ENCODE measurements at places on chromosomes 3 and 15.

DNA sequence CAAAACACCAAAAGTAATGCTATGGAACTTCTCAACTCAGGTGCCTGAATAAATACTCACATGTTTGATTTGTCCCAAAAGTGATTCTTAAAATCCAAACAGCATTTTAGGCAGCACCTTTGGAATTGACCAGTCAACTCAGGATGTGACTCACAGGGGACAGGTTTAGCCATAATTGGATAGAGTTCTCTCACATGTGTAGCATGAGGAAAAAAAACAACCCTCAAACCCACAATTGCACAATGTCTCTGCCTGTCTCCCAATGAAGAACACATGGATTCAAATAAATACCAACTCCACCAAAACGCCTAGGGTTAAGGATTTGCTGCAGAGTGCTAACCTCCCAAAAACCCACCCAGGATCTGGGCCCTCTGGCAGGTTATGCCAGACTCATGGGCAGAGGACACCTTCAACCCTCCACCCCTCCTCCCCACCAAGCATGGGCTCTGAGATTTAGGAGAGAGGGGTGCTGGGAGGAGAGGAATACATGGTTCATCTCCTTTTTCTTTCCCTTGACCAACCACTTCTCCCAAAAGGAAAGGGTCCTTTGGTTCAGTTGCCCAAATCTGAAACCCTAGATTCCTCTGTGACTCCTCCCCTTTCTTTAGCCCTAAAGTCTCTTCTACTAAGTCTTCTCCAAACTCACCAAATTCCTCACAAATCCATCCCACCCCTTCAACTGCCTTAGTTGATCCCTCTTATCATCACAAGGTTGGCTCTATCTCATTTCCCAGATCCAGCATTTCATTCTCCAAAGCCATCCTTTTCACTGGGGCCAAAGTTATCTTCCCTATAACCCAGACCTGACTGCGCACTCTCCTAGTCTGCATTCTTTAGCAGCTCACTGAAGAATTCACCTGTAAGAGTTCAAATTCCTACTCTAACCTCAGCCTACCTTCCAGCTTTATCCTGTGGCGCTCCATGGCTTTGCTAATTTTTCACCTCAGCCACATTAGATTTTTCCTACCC lies 7.7 kb downstream of the RYK start:
- DNase-seq = no peak

GRCh38 chr15:54990793-54991192 lies 205.9 kb downstream of the RSL24D1 start:
- DNase-seq = no peak

DNA sequence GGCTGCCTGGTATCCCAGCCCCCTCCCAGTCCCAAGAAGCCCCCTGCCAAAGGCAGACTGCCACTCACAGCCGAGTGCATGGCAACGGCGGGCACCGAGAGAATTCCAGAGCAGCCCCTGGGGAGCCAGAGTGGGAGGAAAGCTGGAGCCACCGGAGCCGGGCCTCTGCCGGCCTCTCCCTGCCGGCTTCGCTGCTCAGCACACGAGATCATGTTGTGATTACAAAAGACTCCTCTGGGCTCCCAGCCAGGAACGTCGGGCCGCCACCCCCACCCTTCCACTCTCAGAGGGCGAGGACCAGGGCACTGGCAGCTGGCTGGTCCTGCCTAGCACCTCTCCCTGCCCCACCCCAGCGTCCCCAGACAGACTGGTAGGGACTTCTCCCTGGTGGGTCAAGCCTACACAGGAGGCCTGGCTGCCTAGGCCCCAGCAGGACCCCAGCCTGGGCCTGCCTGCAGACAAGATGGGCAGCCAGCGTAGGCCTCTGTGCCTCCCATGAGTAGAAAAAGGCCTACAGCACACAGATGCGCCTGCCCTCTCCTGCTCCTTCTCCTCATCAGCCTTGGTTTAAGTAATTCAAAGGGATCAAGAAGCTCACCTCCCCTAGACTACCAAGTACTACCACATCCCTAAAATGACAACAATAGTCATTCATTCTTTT lies at the start of gene CCDC9B:
Gene CCDC9B (minus strand): TSS at position 200 of the 661 bp plus-strand sequence. CDS start 120 bp downstream, at position 80.
- DNase-seq = no peak

GRCh38 chr3:11995120-11995519 lies 9.1 kb upstream of the SYN2 start:
- no peak for DNase-seq

- no peak for DNase-seq
These were observed 29.8 kb upstream of the APOD start for GRCh38 chr3:195613468-195614069.

- no peak for DNase-seq
These were observed 198.7 kb upstream of the CHRNA7 start for GRCh38 chr15:31831596-31831995.

- no peak for DNase-seq
These were observed 155.9 kb downstream of the P3H2 start for GRCh38 chr3:189964623-189965332.

DNA sequence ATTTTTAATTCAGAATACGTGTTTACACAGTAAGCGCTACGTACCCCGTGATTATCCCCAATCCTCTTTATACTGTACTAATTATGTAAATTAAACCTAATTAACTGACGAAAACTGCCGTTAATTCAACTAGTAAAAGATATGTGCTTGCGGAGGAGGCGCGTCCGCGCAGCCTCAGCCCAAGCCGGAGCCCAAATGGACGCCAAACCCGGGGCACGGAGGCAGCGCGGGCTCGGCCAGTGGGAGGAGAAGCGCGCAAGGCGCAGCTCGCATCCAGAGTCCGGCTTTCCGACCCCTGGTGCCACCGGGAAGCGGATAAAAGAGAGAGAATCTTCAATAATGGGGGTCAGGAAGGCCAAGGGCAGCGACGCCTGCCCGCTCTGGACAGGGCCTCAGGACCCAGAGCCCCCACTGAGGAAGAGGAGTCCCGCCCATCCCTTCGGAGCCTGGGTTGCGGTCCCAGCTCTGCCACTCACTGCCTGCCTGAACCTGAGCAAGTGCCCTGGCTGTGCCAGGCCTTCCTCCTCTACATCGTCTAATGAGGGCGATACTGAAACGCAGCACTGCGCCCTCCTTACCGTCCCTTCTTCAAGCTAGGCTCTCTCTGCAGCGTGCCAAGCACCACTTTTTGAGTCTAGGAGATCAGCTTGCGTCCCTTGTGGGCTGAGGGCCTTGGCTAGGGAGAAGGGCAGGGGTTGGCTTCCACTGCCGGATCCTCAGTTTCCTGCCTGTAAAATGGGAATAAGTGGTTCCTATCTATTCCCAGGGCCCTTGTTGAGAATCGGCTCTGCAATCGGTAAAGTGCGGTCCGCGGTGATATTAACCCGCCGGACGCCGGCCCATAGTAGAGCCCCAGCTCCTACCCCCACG lies 5.0 kb upstream of the SKOR1 start:
- no peak for DNase-seq

GRCh38 chr3:191216510-191216909 lies 17.5 kb downstream of the OSTN start:
- no peak for DNase-seq

DNA sequence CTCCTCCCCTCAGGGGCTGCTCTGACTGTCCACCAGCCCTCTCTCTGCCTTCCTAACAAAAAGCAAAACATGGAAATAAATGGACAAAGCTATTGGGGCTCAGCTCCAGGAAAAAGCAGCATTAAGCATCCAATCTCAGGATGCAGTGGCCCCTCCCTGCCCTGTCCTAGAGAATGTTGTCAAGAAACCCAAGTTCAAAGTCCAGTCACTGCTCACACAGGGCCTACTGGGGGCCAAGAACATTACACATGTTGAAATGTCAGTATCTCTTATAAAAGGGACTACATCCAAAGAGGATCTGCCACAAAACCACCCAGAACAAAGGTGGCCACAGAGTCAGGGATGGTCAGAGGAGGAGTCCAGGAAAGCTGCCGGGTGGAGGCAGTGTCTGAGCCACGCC lies 7.6 kb upstream of the GRIP2 start:
- DNase-seq = no peak

GRCh38 chr15:70153921-70154717 lies 56.4 kb upstream of the TLE3 start:
- no peak for DNase-seq

- DNase-seq = no peak
These were observed 37.8 kb downstream of the DLG1 start for GRCh38 chr3:197260491-197261163.

DNA sequence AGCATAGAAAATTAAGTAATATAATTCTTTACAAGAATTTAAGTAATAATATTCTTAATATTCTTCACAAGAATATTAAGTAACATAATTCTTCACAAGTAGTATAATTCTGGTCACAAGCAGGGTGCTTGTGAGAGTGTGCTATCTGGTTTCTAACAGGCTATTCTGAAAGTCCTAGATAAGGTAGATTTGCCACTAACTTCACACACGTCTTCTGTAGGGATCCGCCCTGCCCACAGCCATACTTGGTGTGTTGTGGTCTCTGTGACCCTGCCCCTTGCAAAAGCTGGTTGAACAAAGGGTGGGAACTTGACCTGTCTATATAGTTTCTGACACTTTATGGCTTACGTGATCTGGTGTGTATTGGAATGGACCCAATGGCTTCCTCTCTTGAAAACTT lies 253.4 kb upstream of the MDFIC2 start:
- DNase-seq = no peak

- DNase-seq = no peak
These were observed 43.2 kb upstream of the KLHL25 start for GRCh38 chr15:85837881-85838280.

DNA sequence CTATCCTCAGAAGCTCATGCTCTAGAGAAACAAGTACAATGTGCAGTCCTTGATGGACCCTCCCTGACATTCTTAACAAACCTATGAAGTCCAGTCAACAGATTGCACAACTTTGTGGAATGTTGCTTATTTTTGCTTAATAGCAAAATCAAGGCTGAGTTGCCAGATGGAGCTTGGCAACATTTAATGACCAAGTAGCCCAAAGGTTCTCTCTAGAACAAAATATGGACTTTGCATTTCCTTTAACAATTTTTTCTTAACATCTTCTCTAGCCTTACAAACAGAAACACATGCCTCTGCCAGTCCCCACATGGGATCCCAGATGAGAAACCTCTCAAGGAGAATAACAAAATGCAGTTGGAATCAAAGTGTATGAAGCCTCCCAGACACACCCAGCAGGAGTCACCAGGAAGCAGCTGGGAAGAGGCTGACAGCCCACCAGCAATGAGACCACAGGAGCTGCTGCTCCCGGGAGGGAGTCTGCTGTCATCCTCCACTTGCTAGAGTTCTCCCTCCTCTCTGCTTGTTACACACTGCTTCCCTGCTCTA lies 422.5 kb upstream of the CDIN1 start:
- DNase-seq = no peak

DNA sequence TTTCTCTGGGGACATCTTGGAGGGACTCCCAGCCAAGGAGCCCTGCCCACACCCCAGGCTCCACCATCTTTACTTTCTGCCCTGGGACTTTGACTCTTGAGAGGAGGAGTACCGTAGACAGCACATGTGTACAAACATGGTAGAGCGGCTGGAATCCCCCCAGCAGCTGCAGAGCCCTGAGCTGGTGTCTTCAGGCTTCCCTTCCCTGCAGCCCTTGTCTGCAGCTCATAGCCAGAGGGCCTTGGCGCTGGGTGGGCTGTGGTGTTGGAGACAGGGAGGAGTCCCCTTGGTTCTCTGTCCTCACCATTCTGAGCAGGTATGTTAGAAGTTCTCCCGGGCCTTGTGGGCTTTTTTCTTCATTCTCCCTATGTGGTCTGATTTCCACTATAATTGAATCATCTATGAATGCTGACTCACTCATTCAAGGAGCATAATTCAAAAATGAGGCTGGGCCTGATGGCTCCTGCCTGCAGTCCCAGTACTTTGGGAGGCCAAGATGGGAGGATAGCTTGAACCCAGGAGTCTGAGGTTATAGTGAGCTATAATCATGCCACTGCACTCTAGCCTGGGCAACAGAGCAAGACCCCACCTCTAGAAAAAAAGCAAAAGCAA lies 97.8 kb upstream of the MEF2A start:
- DNase-seq = no peak

DNA sequence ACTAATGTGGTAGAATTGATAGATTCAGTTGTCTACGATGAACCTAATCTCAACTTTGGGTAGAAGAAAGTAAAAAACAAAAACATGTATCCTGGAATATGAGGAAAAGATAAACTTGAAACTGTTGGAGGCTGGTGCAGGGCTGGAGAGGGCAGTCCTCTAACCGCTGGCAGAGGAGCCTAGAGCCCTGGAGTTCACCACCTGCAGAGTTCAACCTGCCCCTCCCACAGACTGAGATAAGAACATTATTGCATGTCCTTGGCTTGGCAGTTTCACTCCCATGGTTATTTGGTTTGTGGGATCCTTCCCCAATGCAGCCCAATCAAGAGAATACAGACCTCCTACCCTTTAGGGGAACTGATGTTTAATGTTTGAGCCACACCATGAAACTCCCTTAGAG lies 53.2 kb upstream of the GATM start:
- DNase-seq = no peak

- DNase-seq = no peak
These were observed 612.0 kb downstream of the CADM2 start for GRCh38 chr3:85570819-85571218.

- DNase-seq = no peak
These were observed 63.0 kb upstream of the SIAH2 start for GRCh38 chr3:150825916-150826377.

DNA sequence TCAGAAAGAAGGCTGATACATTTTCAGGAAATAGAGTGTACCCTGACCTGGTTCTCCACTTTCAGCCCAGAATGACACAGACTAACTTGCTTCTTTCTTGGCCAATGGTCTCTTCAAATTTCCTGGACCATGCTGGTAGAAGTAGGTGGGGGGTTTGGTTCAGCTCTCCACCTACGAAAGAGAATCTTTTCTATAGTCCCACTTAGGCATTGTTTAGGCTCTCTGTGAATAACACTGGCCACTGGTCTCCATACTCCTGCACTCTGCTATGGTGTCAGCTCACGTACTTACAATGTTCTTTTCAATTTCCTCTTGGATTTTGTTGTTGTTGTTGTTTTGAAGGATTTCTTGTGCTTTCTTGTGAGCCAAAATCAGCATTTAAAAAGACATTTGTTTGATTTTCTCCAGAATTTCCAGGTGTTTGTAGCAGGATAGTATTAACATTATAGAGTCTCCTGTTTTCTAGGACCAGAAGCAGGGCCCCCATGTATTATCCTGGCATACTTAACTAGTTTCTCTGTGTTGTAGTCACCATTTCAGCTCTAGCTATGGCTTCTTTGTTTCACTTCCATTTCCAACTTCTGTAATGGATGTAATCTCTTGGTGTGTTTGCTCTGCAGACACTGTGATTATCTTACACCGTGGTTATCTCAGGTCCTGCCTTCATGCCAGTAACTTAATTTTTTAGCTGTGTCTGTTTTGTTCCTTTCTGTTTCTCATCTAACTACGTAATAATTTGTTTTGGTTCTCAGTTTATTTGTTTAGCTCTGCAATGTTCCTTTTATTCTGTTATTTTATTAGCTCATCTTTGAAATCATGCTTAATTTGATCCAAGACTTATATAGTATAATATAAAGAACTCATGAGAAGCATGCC lies 61.4 kb downstream of the CHRNA7 start:
- DNase-seq = no peak

Measured in T-helper 22 cell (primary cell).